Activated CD4-positive, alpha-beta T cell treated with anti-CD3 and anti-CD28 coated beads, Interleukin-2, amount 10 ng/mL, durations not matched to agents 7 days and 5 days (primary cell): ENCODE measurements at places on chromosomes 7 and 10. TPM values are rescaled to one million over a fixed set of nuclear protein-coding genes. Genes with fewer than 3 reads are reported as not detected.
A peak's percentile ranks its signal among the peaks of the same experiment; 100 is the strongest.

The ZNF277 gene
- total RNA-seq: 21.5 TPM

The TRIM50 gene
- total RNA-seq: not detected

The EIF3B gene
- 158 TPM for total RNA-seq

The SPDYE16 gene
- 0.58 TPM for total RNA-seq

DNA sequence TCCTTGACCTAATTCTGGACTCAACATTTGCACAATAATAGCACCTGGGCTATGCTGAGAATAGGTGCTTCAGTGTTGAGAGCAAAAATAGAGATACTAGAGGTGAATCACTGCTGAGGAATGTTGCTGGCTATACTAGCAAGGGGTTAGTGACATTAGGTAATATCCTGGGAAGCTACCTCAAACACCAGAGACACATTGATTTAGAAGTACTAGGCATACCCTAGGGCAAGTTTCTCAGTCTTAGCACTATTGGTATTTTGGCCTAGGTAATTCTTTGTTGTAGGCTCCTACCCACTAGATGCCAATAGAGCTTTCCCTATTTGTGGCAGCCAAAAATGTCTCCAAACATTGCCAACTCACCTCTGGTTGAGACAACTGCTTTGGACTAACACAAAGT, 484.0 kb upstream of the MBL2 start:
- H3K36me3 ChIP-seq: no peaks in the 10 kb centered on the region
- H3K27ac ChIP-seq: no peak overlapping the region
- no peak for DNase-seq
- no peaks in the 10 kb centered on the region for H3K4me1 ChIP-seq
- H3K4me3 ChIP-seq: no peak overlapping the region
- H3K27me3 ChIP-seq: no peaks in the 10 kb centered on the region

- DNase-seq: no peak
- H3K27ac ChIP-seq: no peak overlapping the region
- H3K4me3 ChIP-seq: no peak overlapping the region
- no peaks in the 10 kb centered on the region for H3K4me1 ChIP-seq
- no peaks in the 10 kb centered on the region for H3K36me3 ChIP-seq
Measured at GRCh38 chr7:78444267-78444666, 645.7 kb downstream of the PHTF2 start.

DNA sequence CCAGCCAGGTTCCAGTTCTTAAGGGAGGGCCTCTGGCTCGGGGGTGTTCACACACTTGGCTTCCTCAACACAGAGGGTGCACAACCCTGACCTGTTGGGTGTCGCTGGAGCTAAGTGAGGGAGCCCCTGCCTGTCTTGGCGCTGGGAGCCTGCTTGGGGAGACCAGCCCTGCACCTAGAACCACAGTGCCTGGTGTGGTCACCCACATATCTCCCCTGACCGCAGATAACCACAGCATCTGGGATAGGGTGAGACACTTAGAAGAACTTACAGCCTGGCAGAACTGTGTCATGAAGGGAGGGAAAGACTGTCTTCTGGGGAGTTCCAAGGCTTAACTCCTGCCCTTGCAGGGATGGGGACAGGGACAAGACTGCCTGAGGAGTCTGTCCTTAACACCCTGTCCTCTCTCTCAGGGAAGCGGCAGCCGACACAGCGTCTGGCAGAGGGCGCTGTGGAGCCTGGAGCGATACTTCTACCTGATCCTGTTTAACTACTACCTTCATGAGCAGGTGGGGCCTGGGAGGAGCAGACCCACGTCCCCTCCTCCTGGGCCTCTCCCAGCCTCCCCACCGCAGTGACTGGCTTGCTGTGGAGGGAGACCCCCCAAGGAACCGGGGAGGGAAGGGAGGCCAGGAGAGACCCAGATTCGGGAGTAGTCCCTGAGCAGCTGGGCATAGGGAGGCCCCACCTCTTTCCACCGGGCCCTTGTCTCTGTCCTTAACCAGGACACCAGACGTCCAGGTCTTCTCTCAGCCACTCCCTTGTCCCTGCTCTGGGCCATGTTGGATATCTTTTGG, 59.0 kb downstream of the PALD1 start:
- H3K27ac ChIP-seq: peak overlapping the region; percentile 26

- no peak overlapping the region for H3K4me3 ChIP-seq
- DNase-seq: no peak
- no peaks in the 10 kb centered on the region for H3K4me1 ChIP-seq
- no peaks in the 10 kb centered on the region for H3K36me3 ChIP-seq
- no peak overlapping the region for H3K27ac ChIP-seq
- peaks cover 32% of the 10 kb centered on the region for H3K27me3 ChIP-seq
Measured at GRCh38 chr10:63042256-63042655, 90.9 kb upstream of the NRBF2 start.

DNA sequence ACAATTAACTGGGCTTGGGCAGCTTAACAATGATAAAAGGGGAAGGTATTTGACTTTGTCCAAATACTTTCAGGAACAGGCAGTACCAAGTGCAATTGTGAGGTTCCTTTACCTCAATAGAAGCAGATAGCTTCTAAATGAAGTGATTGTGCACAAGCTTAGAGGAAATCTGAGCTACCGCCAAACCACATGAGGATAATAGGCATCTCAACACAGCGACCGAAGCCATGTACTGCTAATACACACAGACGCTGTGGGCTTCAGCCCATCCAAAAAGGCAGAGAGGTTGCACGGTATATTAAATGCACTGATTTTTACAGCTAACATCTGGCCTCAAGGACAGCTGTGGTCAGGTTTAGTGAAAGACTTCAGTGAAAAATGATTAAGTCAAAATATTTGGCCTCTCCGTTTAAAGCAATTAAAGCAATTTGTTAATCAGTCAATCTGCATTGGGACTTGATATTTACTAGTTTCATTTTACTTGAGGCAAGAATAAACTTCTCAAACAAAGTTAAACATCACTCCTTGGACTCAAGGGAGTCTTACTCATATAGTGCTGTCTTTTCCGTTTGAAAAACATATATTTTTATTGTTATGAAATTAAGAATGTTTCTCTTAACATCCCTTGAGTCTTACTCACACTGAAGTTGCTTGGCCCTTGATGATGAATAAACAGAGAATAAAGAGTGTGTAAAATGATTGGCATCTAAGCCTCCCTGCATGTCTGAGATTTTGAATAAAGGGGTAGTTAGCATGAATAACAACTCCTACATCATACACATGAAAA, 306.3 kb downstream of the C7orf25 start:
- no peak overlapping the region for H3K4me3 ChIP-seq
- H3K4me1 ChIP-seq: no peaks in the 10 kb centered on the region
- DNase-seq: no peak
- H3K27me3 ChIP-seq: peaks cover 4% of the 10 kb centered on the region
- no peaks in the 10 kb centered on the region for H3K36me3 ChIP-seq

- DNase-seq: peak; percentile 27
- H3K36me3 ChIP-seq: peaks cover 9% of the 10 kb centered on the region
- peaks cover 52% of the 10 kb centered on the region for H3K4me1 ChIP-seq
- peak overlapping the region; percentile 96 for H3K27ac ChIP-seq
Measured at GRCh38 chr10:119651514-119652360, 557 bp downstream of the BAG3 start.

GRCh38 chr7:142301923-142302550, 44.2 kb upstream of the PRSS58 start:
- no peak overlapping the region for H3K4me3 ChIP-seq
- H3K36me3 ChIP-seq: no peaks in the 10 kb centered on the region
- H3K4me1 ChIP-seq: peaks cover 23% of the 10 kb centered on the region
- H3K27me3 ChIP-seq: peaks cover 13% of the 10 kb centered on the region

GRCh38 chr10:20920061-20920460, 22.9 kb upstream of the NEBL start:
- H3K27ac ChIP-seq: no peak overlapping the region
- no peak for DNase-seq
- H3K27me3 ChIP-seq: no peaks in the 10 kb centered on the region
- no peak overlapping the region for H3K4me3 ChIP-seq
- H3K4me1 ChIP-seq: no peaks in the 10 kb centered on the region

DNA sequence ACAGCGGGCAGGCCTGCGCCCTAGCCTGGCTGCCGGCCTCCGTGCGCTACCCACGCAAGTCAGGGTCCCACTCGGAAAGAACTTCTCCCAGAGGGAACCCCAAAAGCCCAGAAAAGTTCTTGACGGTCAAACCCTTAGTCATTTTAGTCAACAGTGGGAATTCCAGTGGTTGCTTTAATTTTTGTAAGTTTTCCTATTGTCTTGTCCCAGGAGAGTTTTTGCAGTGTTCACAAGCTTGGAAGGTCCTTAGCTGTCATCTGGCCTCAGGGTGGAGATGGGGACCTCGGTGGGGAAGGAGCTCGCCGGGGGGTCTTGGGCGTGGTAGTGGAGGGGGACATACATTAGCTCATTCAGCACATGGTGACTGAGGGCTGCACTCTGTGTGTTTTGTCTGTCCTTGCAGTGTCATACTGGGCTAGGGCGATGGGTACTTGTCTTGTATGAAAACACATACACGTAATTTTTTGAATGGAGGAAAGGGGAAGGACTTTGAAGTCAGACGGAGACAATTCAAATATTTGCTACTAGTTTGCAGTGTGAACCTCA, 736 bp downstream of the MINDY4 start:
- H3K4me1 ChIP-seq: peaks cover 9% of the 10 kb centered on the region
- peak overlapping the region; percentile 79 for H3K4me3 ChIP-seq
- H3K27me3 ChIP-seq: peaks cover 6% of the 10 kb centered on the region
- H3K27ac ChIP-seq: peak overlapping the region; percentile 85
- no peak for DNase-seq

GRCh38 chr10:33616956-33617355, 282.5 kb upstream of the NRP1 start:
- no peak overlapping the region for H3K27ac ChIP-seq
- H3K4me3 ChIP-seq: no peak overlapping the region
- H3K27me3 ChIP-seq: no peaks in the 10 kb centered on the region

DNA sequence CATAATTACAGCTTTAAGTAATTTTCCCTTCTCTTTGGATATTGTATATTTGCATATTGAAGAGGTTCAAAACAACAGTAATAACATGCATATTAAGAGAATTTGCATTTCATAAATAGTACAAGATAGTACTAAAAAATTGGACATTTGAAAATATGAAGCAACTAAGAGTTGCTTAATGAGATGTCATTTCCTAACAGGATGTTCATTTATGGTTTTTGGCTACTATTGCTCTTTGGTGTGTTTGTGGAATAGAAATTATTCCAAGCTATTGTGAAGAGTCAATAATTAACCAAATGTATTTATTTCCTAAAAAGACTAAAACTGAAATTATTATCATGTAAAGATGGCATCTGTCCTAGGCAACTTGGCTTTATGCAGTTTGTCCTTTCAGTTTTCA, 4.1 kb upstream of the SGCE start:
- peaks cover 18% of the 10 kb centered on the region for H3K4me1 ChIP-seq
- H3K27ac ChIP-seq: no peak overlapping the region
- no peak for DNase-seq
- no peak overlapping the region for H3K4me3 ChIP-seq

DNA sequence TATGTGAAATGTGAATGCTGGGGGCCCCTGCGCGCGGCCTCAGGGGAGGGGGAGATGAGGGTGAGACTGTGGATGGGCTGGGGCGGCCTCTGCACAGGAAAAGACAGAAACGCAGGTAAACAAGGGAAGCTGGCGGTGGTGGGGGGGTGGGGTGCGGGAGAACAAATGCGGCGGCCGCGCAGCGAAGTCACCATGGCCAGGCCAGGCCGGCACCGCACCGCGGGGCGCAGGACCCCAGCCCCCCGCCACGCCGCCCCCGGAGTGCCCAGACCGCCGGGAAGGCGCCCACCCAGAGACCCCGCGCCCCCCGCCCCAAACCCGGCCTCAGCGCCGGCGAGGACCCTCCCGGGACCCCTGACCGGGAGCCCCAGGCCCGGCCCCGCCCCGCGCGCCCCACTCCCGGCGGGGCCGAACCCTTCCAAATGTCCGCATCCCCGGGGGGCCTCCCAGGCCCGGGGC, 14.5 kb upstream of the DNAAF5 start:
- H3K27ac ChIP-seq: no peak overlapping the region
- H3K4me3 ChIP-seq: no peak overlapping the region
- DNase-seq: no peak
- H3K4me1 ChIP-seq: peaks cover 6% of the 10 kb centered on the region
- no peaks in the 10 kb centered on the region for H3K27me3 ChIP-seq
- H3K36me3 ChIP-seq: peaks cover 12% of the 10 kb centered on the region

- no peaks in the 10 kb centered on the region for H3K36me3 ChIP-seq
- H3K27ac ChIP-seq: no peak overlapping the region
- no peaks in the 10 kb centered on the region for H3K4me1 ChIP-seq
- no peak for DNase-seq
- no peak overlapping the region for H3K4me3 ChIP-seq
Measured at GRCh38 chr10:33676606-33677339, 342.3 kb upstream of the NRP1 start.
